NCI-H146 (cell line): ENCODE measurements at places on chromosomes 7 and 10.

GRCh38 chr10:6537770-6538169 lies 42.3 kb downstream of the PRKCQ start:
- no peak for DNase-seq

- DNase-seq = no peak
Observed at GRCh38 chr7:133391206-133391605, 138.3 kb downstream of the EXOC4 start.

GRCh38 chr7:100532165-100533022 lies 6.6 kb upstream of the AGFG2 start:
- no peak for DNase-seq

DNA sequence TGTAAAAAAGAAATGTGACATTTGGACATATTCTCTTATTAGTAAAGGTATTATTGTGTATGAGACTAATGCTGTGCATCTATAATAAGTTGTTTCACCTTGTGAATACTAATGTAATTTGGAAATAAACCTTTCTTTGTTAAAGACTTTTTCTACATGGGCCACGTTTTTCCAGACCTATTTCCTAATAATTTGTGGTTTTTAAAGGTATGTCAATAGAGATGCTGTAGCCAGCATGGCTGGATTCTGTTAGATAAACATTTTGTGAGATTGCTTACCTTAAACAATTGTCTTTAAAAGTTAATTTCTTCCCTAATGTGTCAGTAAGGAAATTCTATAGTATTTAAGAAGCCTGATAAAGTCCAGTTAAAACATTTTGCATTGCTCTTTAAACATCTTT lies 56.0 kb downstream of the KAT6B start:
- no peak for DNase-seq

- peak; percentile 6 for DNase-seq
Observed at GRCh38 chr7:151744656-151745638, 132.0 kb downstream of the PRKAG2 start.

DNA sequence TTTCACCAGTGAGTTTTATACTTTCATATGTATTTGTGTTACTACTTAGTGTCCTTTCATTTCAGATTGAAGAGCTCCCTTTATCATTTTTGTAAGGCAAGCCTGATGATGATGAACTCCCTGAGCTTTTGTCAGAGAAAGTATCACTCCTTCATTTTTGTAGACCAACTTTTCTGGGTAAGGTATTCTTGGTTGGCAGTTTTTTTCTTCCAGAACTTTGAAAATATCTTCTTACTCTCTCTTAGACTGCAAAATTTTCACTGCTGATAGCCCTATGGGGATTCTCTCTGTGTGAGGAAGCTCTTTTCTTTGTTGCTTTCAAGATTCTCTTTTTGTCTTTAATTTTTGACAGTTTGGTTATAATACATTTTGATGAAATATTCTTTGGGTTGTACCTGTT lies 35.7 kb downstream of the CCDC7 start:
- no peak for DNase-seq

DNA sequence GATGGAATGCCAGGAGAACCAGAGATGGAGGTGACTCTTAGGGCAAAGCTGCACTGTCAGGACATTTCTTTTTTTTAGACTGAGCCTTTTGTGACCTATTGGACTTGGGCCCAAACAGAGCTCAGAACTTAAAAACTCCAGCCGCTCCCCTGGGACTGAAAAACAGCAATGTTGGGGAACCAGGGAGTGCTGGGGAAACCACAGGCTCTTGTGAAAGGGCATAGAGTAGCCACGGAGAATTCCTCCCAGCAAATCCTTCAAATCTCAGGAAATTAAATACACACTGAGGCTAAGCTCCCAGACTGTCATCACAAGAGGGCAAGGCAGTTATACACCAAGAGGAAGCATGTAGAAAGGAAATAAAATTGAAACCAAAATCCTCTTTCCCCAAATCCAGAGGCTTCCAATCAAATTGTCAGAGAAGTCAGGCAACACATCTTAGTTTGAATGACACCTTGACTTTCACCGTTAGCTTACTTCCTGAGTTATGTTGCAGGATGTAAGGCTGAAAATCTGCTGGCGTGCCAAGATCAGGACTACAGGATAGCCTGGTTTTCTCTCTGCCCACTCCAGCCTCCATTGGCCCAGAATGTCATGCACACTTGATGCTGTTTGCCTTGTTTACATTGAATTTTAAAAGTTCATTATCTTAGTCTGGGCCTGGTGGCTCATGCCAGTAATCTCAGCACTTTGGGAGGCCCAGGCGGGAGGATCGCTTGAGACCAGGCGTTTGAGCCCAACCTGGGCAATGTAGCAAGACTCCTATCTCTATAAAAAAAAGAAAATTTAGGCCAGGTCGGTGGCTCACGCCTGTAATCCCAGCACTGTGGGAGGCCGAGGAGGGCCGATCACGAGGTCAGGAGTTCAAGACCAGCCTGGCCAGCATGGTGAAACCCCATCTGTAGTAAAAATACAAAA lies 2.6 kb upstream of the RFC2 start:
- DNase-seq = no peak

GRCh38 chr10:98456686-98457482 lies 10.1 kb upstream of the HPS1 start:
- DNase-seq = peak; percentile 18

DNA sequence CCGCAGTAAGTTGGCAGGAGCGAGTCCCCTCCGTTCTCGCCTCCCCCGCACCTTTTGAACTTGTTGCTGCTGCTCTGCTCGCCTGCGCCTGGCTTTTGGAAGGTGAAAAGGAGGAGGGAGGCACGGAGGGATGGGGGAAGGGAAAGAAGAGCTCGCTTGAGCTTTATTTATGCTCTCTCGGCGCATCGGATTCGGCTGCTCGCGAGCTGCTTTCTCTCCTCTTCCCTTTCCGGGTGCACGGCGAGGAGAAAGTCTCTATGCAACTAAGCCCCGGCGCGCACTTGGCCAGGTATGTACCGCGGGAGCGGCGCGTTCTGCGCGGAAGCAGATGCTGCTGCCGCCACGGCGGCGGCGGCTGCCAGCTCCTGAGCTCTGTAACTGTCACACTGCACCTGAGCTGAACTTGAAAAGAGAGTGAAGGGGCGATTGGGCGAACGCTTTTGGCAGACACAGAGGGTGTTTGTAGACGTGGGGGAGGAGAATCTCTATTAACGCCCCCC lies 551 bp downstream of the KCND2 start:
- DNase-seq = peak; percentile 70

DNA sequence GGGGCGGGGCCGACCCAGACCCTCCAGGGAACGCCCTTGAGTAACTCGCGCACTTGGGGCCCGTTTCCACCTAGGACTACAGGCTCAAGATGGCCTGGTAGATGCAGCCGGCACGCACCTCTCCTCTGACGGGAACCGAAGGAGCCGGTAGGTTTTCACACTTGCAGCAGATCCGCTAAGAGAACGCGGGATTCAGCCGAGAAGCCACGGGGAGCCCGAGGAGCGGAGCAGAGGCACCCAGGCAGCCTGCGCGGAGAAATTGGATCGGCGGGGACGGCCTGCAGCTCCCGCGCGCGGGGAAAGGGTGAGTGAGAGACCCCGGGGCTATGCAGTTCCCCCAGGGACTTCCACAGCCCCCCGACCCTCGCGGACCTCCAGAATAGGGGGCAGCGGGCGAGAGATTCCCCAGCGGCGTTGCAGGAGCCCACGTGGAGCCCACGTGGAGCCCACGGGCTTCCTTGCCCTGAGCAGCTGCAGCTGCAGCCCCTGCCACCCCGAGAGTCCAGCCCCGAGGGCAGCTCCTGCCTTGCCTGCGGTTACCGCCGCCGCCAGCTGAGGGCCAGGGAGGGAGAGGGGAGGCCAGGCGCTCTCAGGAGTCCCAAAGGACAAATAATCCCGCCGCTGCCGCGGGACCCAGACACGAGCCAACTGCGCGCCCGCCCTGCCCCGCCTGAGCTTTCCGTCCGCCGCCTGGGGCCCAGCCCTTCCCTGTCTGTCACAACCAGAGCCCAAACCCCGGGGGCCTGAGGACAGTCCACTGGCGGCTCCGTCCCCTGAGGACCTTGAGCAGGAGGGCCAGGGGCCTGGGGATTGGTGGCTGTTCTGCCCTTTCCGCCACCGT lies 13.1 kb downstream of the IFT22 start:
- peak; percentile 80 for DNase-seq

DNA sequence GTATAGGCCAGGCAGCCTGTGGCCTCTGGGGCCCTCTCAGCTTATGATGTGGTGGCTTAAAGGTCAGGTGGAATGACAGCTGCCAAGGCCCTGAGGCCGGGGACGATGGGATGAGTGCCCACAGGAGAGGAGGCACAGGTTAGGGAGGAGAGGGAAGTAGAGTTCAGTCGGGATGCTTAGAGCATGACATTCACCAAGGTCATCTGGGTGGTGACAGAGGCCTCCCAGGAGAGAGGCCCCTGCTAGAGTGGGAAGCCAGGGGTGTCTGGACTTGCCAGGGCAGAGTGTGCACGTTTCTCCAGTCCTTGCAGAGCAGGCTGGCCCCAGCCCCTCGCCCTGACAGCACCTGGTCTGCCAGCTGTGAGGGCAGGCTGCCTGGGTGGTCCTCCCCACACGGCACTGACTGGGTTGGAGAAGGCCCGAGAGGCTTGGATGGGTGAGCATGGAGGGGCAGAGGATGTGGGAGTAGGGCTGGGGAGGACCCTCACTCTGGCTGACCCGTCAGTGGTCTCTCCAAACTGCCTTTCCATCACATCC lies 1.5 kb downstream of the CALHM1 start:
- no peak for DNase-seq

- DNase-seq = no peak
Observed at GRCh38 chr7:130662426-130662825, 6.1 kb downstream of the COPG2 start.

- no peak for DNase-seq
Observed at GRCh38 chr10:86079088-86079487, 287.5 kb downstream of the GRID1 start.

- DNase-seq = no peak
Observed at GRCh38 chr10:4648999-4649398, 177.0 kb upstream of the AKR1E2 start.

DNA sequence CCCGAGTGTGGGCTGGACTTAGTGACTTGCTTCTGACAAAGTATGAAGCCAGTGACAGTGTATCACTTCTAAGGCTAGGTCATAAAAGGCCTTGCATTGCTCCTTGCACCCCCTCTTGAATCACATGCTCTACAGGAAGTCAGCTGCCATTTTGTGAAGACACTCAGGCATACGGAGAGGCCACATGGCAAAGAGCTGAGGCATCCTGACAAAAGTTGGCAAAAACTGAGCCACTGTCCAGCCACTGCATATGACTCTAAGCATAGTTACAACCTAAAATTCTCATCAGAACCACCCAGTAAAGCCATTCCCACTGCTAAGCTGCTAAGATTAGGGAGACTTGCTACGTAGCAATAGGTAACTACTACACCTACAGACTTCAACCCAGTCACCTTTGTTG lies 18.6 kb downstream of the COBL start:
- no peak for DNase-seq

- DNase-seq = no peak
Observed at GRCh38 chr10:120204877-120205276, 252.2 kb upstream of the PLPP4 start.

GRCh38 chr7:90239050-90239449 lies 5.9 kb upstream of the CFAP69 start:
- DNase-seq = no peak

DNA sequence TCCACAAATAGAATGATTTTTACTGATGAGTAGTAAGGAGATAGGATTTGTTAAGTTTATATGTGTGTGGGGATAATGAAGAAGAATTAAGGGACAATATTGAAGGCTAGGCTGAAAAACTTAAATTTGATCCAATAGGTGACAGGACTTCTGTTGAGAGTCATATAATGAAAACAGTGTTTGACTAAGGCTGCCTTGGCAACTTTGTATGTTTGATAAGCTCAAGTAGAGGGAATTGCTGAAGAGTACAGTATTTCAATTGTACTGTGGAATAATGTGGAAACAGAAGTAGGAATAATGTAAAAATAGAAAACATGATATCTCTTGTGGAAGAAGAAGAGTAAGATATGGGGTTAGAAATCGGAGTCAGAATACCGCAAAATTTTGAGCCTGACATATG lies 10.5 kb downstream of the R3HCC1L start:
- no peak for DNase-seq

- DNase-seq = no peak
Observed at GRCh38 chr10:133441780-133442179, 12.0 kb upstream of the SCART1 start.
